ENCODE measurements at places on chromosomes 7 and 10.

GRCh38 chr7:111954474-111955381 is 251.5 kb downstream of the DOCK4 start:
- no peak for DNase-seq

DNA sequence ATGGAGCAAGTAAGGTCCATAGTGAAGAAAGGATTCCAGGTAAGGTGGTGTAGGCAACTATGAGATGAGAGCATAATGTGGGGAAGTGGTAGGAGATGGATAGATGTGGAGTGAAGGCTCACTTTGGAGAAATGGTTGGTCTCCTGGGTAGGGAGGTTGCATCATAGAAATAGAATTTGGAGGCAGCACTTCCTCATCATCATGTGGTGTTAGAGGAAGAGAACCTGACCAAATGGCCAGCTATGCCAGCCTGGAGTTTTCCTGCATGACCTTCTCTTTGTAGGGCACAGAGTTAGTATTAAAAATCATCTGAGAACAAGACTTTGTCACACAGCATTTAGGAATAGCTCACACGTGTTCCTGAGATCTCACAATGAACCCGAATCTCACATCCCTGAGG is 126.7 kb upstream of the CXCL12 start:
- no peak for DNase-seq

DNA sequence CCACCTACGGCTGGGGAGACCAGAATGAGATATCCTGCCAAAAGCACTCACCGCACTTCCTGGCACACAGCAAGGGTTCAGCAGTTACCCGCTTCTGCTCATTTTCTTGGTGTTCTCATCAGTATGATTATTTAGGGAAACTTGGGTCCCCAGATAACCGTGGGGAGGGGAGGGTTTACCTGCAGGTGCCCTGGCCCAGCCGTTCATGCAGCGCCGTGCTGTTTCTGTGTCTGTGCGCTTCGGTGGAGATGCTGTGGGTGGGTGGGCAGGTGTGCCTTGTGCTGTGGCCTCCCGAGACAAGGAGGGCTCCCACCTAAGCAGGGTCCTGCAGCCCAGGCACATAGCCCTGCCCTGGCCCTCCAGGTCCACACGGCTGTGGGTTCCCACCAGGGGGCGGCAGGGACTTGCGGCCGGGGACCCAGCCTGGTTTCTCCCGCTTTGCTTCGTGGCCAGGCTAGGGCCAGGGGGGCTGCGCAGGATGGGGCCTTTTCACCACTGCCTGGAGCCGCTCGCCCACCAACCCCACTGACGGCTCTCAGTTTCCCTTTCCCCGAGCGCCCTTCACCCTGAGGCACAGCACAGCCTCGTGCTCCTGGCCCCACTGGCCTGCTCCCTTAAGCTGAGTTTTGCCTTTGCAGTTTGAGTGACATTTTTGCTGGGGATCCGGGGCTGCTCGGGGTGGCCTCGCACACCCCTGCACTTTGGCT is 78.5 kb downstream of the LHPP start:
- peak; percentile 52 for DNase-seq

DNA sequence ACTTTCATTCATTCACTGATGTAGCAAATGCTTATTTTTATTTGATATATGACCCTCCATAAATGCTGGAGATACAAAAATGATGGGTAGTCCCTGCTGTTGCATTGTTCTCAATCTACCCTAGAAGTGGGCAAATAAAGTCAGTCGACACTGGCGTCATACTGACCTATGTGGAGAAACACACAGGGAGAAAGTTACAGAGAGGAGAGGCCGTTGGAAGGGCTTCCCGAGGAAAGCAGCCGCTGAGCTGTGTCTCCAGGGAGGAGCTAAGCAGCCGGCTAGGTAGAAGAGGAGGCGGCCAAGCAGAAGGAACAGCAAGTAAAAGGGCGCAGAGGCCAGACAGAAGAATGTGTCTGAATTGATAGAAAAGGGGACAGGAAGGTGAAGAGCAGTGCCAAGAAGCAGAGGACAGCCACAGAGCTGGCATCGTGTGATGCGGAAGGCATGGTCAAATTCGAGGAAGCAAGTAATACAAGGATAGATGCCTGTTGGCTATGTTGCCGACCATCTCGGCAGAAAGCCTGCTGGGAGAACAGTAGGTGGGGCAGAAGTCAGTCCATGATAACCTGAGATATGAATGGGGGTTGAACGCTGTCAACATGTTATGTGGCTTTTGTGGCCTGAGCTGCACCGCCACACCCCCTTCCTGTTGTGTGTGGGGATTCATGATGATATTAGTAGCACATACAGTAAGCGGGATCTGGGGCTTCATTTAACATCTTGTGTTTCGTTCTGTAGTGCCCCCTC is 25.9 kb downstream of the ST8SIA6 start:
- DNase-seq = peak; percentile 92

GRCh38 chr7:143965280-143965679 is 10.6 kb downstream of the OR2F1 start:
- no peak for DNase-seq

DNA sequence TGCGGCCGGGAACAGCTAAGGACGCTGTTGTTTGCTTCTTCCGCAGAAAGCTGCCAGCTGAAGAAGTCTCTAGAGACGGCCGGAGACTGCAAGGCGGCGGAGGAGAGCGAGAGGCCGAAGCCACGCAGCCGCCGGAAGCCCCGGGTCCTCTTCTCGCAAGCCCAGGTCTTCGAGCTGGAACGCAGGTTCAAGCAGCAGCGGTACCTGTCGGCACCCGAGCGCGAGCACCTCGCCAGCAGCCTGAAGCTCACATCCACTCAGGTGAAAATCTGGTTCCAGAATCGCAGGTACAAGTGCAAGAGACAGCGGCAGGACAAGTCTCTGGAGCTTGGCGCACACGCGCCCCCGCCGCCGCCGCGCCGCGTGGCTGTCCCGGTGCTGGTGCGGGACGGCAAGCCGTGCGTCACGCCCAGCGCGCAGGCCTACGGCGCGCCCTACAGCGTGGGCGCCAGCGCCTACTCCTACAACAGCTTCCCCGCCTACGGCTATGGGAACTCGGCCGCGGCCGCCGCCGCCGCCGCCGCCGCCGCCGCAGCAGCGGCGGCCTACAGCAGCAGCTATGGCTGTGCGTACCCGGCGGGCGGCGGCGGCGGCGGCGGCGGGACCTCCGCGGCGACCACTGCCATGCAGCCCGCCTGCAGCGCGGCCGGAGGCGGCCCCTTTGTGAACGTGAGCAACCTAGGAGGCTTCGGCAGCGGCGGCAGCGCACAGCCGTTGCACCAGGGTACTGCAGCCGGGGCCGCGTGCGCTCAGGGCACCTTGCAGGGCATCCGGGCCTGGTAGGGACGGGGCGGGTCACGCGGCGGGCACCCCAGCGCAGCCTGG is 2.4 kb downstream of the NKX2-3 start:
- DNase-seq = no peak

- no peak for DNase-seq
Observed at GRCh38 chr7:27515933-27516332, 146.8 kb downstream of the HIBADH start.
